Activated naive CD8-positive, alpha-beta T cell treated with anti-CD3 and anti-CD28 coated beads, Interleukin-2, amount 10 ng/mL, durations not matched to agents 7 days and 5 days (primary cell): ENCODE measurements at places on chromosomes 7 and 10.
A peak's percentile ranks its signal among the peaks of the same experiment; 100 is the strongest.

GRCh38 chr7:148623586-148624282 is 33.2 kb downstream of the C7orf33 start:
- DNase-seq = no peak

GRCh38 chr7:95365151-95365550 is 31.0 kb downstream of the PON3 start:
- DNase-seq = no peak

GRCh38 chr10:127392351-127393235 is 156.5 kb upstream of the NPS start:
- no peak for DNase-seq

- no peak for DNase-seq
Measured at GRCh38 chr7:127791446-127792189, 139.6 kb downstream of the SND1 start.

DNA sequence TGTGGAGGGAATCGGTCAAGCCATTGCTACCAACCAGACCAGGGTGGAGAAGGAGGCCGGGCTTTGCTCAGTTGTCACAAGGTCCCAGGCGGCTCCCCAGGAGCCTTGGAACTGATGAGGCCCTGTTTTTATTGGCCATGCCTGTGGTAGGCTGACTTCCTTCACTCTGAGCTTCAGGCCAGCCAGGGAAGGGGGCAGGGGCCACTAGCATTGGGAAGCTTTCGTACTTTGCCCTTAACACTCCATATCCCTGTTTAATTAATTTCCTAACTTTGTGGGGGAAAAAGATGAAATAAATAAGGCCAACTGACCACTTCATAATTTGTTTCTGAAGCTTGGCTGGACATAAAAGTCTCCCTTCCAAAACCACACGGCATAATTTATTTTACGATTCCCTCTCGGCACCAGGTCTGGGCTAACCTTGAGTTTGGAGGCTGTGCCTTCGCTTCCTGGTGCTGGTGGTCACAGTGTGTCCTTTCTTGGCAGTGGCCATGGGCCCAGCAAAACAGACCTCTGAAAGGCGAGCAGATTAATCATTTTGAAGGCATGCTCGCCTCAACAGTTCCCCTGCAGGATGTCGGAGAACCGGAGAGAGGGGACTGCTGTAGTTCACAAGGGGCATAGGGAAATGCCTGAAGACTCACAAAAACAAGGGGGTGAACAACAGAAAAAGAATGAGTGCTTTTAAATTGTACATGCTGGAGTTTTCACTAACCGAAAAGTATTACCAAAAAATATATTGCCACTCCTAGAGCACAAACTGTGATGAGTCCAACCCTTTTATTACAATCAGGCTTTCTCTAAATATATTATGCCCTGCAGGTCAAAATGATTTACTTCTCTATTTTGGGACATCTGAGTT is 966.0 kb downstream of the LRMDA start:
- DNase-seq = no peak

- DNase-seq = peak; percentile 19
Measured at GRCh38 chr10:5506751-5507648, 7.6 kb upstream of the CALML5 start.

- no peak for DNase-seq
Measured at GRCh38 chr10:112456533-112456932, 9.5 kb downstream of the VTI1A start.

DNA sequence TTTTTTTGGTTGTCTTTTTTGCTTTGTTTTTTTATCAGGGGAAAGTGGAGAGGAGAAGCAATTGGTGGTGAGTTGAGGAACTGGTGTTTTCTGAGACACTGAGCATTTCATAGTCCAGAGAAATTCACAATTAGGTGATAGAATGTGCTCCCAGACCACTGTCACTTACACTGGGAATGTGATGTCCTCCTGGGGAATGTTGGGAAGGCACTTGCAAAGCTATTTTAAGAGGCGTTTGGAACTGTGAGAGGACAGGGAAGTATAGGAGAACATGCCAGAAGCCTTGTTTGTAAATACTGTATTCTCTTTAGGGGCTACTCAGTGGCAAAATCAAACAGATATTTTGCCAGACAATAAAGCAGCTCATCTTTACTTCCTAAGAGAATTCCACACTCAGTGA is 16.0 kb downstream of the CHRM2 start:
- no peak for DNase-seq

GRCh38 chr7:41708581-41709358 is 5.9 kb upstream of the INHBA start:
- no peak for DNase-seq

DNA sequence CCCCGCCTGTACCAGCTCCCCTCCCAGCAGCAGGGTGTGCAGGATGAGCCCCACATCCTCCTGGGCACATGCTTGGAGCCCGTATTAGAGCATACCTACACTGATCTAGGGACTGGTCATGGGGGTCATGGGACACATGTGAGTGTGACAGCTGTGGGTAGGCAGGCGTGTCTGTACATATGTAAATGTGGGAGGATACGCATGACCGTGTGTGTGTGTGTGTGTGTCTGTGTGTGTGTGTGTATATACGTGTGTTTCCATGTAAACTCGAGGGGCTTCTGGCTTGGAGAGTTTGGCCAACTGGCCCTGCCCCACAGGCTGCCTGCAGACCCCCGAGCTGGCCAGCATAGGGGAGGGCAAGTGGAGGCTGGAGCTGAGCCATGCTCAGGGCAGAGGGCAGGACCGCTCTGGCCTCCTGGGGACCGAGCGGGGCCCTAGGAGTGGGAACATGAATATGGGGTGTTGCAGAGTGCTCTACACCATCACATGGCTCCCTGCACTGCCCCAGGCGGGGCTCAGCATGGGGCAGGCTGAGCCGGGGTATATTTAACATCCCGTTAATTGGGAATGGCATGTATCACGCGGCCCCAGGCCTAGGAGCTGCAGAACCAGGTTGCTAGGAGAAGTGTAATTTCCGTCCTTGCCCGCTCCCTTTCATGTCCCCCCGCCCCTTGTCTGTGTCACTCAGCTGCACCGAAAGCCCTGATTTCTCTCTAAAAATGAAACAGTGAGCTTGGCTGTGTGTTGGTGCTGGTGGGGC is 152.7 kb upstream of the PCBD1 start:
- DNase-seq = no peak

DNA sequence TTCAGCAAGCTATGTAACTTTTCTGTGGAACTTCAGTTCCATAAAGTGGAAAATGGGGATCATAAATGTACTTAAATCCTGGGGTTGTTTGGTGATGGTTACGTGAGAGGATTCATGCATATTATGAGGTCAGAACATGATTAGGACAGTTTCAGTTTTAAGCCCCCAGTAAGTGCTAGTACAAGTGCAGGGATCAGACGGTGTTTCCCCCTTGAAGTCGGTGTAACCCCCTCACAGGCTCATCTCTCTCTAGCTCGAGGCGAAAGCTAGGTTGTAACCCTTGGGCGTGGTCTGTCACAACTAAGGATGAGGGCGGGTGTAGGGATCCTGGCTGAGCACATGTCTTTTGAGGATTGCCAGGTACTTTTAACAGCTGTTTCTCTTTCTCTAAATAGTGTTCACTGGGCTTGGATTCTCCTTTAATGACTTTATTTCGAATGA is 84.7 kb downstream of the SPAG6 start:
- DNase-seq = no peak

GRCh38 chr7:155071121-155071651 is 1.1 kb downstream of the HTR5A start:
- no peak for DNase-seq

GRCh38 chr7:44987457-44987856 is 8.6 kb upstream of the MYO1G start:
- no peak for DNase-seq

GRCh38 chr7:14842523-14842922 is 60.0 kb downstream of the DGKB start:
- no peak for DNase-seq

DNA sequence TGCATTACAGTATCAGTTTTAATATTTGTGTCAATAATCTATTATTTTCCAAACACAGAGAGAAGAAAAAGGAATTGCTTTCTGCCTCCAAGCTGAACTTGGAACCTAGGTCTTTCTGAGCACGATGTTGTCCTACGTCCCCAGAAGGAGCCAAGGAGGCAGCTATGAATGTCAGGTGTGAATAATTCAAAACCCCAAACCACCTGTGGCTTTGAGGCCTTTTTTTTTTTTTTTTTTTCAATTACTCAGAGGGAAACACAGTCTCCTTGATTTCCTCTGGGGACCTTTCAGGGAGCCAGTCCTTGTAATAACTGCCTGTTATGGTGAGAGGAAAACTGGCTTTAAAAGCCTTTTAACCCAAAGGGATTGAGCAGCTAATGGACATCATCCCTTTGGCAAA is 8.3 kb downstream of the GPR85 start:
- no peak for DNase-seq

- no peak for DNase-seq
Measured at GRCh38 chr7:121212036-121212435, 116.8 kb upstream of the WNT16 start.

GRCh38 chr7:22858640-22859561 is 36.3 kb upstream of the TOMM7 start:
- DNase-seq = no peak

- DNase-seq = no peak
Measured at GRCh38 chr7:135320268-135320667, 86.6 kb downstream of the STRA8 start.

- no peak for DNase-seq
Measured at GRCh38 chr7:93914581-93915066, 6.9 kb upstream of the GNG11 start.

GRCh38 chr10:104045151-104046089 is 40.3 kb downstream of the COL17A1 start:
- DNase-seq = no peak

DNA sequence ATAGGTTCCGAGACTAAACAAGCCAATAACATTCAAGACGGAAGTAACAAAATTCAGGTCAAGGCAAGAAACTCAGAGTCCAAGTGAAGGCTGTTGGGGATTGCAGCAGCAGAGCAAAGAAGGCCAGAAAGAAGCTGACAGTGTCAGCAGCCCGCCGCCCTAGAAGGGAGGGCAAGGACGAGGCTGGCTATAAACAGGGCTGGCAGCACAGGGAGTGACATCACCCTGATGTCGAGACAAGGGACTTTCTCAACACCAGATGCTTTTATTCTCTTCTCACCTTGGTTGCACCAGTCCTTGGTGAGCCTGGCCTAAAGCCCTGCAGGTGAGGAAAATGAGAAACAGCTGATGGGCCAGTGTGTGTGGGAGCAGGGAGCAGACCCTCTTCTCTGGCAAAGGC is 687.7 kb upstream of the NRP1 start:
- no peak for DNase-seq

- DNase-seq = no peak
Measured at GRCh38 chr7:142603870-142604448, 145.3 kb upstream of the PRSS1 start.
